Adipocyte (in vitro differentiated cells): ENCODE measurements at places on chromosomes 4 and X.
A peak's percentile ranks its signal among the peaks of the same experiment; 100 is the strongest.

- DNase-seq = no peak
These were observed 23.1 kb upstream of the C1GALT1C1 start for GRCh38 chrX:120653000-120653399.

DNA sequence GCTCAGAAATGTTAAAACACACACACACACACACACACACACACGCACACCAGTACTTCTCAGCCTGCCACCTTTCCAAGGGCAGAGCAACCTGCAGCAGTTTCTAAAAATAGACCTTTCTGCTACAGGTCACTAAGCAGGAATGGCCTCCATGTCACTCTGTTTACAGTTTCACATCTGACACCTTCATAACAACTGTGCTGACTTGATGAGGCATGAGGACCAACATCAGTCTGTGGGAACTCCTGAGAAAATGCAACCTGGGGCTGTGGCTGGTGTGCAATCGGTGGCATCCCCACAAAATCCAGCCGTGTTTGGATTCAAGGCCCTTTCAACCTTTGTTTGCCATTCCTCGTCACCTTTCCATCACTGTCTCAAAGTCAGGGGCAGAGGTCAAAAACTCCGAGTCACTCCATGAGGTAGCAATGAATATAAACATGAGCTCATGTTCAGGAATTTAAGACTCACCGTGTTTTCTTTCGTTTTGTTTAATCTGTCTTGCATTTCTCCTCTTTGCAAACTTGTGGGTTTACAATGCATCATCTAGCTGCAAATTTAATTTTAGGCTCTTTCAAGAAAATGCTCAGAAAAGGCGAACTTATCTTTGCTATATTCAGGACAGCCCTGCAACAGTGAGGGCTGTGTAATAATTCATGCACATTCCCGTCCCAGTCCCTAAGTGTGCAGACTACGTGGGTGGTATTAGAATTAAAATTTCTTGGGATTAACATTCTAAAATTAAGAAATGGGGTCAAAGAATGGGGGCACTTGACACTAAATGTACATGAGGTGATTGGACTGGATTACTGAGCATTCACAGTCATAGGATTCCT is 135.3 kb downstream of the SHROOM3 start:
- peak; percentile 60 for DNase-seq

- no peak for DNase-seq
These were observed 132.6 kb downstream of the SPRY1 start for GRCh38 chr4:123529278-123529568.

DNA sequence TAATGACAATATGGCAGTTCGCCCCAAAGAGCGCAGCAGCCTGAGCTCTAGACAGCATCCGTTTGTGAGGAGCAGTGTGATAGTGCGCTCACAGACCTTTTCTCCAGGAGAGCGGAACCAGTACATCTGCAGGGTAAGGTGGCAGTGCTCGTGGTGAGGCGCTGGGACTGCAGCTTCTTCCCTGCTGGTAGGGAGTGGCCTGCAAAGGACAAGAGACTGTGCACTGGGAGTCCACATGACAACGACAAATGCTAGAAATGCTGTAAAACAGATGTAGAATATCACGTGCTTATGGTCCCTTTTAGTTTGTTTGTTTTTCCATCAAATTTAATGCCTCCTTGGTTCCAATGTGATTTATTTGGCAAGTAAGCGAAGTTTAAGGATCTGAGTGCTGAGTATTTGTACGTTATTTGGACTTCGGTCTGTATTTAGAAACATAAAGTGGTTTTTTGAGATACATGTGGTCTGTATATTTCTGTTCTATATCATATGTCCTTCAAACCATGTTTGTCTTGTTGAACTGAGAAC is 35.8 kb downstream of the CLDN22 start:
- DNase-seq = no peak

- DNase-seq = no peak
These were observed 20.4 kb upstream of the PDK3 start for GRCh38 chrX:24444645-24445044.

DNA sequence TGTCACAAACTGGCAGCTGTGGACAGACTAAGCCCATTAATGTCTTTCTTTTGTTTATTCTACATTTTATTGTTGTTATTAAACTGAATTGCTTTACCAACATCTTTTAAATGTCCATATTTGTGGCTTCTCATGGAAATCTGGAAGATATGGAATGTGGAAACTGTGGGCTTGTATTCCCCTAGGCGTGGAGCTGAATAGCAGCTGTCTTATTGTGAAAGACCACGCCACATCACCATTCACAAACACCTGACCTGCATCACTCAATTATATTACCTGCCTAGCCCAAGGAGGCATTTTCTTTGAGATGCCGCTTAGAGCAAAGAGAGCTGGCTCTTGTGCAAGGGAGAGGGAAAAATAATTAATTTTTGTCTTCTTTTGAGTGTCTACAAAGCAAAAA is 96.9 kb upstream of the GPRIN3 start:
- no peak for DNase-seq

DNA sequence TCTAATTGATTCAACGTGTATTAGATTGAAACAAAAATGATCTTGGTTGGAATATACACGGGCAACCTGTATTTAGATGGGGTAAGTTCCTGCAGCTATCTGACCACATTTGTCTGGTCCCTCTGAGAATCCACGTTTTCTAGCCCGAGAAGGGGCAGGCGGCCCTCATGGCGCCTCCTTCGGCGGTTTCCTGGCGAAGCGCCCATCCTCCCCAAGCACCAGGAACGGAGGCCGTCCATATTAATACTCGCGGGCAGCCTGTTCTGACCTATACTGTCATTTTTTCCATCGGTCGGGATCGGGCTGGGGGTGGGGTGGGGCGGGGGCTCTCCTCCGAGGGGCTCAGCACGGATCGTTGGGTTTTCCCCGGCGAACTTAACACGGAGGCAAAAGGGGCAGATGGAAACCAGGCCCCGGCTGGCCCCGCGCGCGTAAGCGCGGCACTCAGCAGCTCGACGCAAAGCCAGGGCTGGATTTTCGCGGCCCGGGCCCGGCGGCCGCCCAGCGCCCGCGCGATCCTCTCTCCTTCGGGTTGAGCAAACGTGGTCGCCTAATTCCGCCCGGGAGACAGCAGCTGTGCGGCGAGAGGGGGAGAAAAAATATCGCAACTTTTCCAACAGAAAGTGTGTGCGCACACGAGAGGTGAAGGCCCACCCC is 77.2 kb upstream of the BCOR start:
- DNase-seq = peak; percentile 66

- no peak for DNase-seq
These were observed 6.7 kb downstream of the CORIN start for GRCh38 chr4:47831026-47831679.

DNA sequence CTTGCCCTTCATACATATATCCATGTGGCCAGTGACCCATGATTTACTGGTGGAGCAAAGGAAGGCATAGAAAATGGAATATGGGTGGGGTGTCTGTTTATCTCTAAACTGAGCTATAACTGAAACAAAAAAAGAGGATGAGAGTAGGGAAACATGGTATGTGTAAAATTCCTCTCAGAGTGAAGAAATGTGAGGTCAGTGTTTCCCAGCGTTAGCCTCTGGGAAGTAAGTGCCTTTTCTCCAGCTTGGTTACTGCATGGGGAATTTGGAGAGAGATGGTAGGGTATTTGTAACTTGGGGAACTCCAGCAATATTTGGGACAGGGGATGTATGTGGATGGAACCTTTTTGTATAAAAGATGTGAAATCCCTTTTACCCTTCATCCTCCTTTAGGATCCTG is 89.4 kb downstream of the AFF1 start:
- no peak for DNase-seq

GRCh38 chr4:138088449-138089208 is 153.5 kb downstream of the SLC7A11 start:
- no peak for DNase-seq
